ENCODE measurements at places on chromosomes 7 and 10.
A peak's percentile ranks its signal among the peaks of the same experiment; 100 is the strongest.

- DNase-seq = no peak
These were observed 119.9 kb downstream of the WDR37 start for GRCh38 chr10:1175956-1176565.

- no peak for DNase-seq
These were observed 33.1 kb downstream of the VPS50 start for GRCh38 chr7:93265220-93265619.

GRCh38 chr10:14952851-14953423 is 959 bp downstream of the DCLRE1C start:
- DNase-seq = no peak

- no peak for DNase-seq
These were observed 56.4 kb downstream of the VIPR2 start for GRCh38 chr7:159088016-159088865.

DNA sequence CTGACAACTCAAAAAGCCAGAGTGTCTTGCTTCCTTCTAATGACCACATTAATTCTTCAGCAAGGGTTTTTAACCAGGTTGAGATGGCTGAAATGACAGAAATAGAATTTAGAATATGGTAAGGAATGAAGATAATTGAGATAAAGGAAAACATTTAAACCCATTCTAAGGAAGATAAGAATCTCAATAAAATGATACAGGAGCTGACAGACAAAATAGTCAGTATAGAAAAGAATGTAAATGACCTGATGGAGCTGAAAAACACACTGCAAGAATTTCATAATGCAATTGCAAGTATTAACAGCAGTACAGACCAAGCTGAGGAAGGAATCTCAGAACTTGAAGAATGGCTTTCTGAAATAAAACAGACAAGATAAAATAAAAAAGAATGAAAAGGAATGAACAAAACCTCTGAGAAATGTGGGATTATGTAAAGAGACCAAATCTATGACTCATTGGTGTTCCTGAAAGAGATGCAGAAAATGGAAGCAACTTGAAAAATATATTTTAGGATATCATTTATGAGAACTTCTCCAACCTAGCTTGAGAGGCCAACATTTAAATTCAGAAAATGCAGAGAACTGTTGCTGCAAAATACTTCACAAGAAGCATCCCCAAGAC is 87.1 kb downstream of the SAMD9 start:
- DNase-seq = no peak

DNA sequence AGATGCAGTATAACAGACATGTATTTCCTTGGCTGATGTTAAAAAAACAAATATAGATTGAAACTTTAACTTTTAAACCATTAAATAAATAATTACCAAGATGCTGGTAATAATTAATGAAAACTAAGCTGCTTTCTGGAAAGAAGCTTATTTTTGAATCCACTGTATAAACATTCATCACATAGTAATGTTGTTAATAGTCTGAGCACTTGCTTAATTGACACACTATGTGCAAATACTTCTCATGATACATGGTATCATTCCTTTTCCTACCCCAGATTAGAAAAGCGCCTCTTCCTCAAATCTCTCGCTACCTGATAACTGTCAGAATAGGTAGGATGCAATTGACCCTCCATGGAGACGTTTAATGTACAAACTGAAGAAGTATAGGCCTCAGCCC is 15.0 kb upstream of the COL28A1 start:
- no peak for DNase-seq

DNA sequence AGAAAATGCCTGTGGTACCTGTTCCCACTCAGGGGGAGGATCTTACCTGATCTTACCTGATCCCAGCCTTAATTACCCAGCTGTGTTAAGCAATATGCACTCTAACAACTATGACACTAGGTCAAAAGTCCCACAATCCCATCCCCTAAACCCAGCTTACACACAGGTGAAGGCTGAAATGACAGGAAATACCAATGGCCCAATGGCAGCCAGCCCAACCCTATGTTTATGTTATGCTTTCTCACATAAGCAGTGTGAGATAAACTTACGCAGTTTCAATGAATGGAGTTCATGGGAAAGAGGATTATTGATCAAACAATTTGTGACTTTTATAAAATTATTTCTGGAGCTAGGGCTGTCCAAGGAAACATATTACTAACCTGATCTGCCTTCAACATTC is 91.9 kb downstream of the GPAM start:
- no peak for DNase-seq

DNA sequence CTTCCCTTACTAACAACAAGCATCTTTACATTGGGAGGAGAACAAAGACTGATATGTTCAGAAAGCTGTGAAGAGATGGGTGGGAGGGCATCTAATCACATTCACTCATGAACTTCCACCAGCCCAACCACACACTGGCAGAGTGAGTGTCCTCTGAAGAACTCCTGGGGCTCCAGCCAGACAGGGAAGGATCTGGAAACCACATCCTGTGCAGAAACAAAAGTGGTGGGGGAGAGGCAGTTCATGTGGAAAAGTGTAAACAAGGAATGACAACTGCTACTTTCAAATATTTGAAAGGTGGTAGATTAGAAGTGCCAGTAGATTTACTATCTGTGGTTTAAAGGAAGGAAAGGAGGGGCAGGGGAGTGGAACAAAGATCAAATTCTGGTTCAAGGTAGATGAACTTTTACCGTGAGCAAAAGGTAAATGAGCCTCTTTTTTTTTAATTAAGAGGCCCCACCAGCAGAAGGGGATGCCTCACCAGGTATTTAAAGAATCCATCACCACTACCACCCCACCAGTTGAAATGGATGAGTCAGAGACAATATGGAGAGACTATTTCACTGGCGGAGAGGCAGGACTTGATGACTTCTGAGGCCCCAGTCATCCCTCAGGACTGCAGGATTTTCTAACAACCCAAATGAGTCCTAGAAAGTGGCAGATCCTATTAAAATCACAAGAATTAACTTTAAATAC is 34.5 kb downstream of the GOT1 start:
- DNase-seq = no peak

GRCh38 chr7:151725844-151726651 is 150.9 kb downstream of the PRKAG2 start:
- no peak for DNase-seq

DNA sequence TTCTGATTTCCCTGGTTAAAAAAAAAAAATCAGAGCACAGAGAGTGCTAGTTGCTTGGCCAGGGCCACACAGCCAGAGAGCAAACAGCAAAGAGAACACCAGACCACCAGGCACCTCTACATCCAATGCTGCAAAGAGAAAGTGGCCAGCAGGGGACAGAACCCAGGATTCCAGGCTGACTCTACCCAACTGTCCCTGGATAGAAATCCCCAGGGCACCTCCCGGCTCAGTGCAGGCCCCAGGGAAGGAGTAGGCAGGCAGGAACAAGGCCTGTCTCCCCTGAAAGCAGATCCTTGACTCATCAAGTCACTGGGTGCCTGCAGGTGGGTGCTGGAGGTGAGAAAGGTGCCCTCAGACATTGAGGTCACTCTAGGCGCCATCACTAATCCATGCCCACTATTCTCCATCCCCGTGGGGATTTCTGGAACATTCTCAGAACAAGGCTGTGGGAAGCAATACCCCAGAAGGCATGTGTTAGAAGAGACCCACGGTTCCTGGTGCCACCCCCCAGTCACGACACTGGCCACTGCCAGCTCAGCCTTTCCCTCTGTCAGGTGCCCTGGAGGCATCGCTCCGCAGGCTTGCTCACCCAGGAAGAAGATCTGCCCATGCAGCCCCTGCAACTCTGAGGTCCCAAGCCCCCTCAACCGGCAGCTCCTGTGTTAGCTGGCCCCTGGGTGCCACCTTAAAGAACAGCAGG is 154.8 kb downstream of the GRID1 start:
- DNase-seq = no peak

DNA sequence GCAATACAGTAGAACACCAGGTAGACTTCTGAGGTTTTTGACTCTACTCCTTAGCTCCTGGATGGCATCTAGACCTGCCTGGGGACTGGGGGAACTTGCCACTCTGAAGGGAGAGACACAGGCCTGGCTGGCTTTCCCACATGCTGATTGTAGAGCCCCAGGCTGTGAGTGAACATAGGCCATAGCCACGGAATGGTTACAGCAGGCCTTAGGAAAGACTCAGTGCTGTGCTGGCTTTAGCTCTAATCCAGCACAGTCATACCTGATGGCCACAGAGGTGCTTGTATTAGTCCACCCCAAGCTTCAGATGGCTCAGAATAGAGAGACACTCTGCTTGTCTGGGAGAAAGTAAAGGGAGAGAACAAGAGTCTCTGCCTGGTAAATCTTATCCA is 35.0 kb upstream of the ARHGAP12 start:
- no peak for DNase-seq

DNA sequence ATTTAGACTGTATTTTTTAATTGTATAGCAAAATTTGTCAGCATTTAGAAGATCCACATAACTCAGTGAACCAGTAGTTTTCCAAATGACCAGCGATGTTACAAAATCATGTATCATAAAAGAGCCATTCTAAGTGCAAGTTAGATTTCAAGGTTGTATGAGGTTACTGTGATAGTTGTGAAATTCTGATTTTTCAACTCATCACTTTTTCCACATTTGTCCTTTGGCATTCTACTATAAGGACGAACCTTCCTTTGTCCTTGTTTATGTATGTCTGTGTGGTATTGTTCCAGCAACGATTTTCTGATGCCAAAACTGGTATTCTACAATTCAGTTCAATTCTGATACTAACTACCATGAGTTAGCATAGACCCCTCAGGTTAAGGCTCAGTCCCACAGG is 64.2 kb downstream of the TAX1BP1 start:
- DNase-seq = no peak

DNA sequence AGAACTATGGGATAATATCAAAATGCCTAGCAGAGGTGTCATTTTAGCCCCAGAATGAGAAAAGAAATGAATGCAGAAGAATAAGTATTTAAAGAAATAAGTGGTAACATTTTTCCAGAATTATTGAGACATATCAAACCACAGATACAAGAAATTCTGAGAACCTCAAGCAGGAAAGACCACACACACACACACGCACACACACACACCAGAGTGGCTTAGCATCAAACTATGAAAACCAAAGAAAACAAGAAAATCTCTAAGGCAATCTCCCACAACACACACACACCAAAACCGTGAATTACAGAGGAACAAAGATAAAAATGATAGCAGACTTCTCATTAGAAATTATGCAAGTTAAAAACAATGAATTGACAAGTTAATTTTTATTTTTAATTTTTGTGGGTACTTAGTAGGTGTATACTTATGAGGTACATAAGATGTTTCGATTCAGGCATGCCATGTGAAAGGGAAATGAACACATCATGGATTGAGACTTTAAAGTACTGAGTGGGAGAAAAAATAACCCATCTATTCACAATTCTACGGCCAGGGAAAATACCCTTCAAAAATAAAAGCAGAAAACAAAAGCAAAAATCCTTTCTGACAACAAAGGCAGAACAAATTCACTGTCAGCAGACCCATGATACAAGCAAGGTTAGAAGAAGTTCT is 14.6 kb downstream of the PPIF start:
- no peak for DNase-seq

GRCh38 chr7:16063716-16064675 is 357.3 kb downstream of the CRPPA start:
- peak; percentile 68 for DNase-seq

DNA sequence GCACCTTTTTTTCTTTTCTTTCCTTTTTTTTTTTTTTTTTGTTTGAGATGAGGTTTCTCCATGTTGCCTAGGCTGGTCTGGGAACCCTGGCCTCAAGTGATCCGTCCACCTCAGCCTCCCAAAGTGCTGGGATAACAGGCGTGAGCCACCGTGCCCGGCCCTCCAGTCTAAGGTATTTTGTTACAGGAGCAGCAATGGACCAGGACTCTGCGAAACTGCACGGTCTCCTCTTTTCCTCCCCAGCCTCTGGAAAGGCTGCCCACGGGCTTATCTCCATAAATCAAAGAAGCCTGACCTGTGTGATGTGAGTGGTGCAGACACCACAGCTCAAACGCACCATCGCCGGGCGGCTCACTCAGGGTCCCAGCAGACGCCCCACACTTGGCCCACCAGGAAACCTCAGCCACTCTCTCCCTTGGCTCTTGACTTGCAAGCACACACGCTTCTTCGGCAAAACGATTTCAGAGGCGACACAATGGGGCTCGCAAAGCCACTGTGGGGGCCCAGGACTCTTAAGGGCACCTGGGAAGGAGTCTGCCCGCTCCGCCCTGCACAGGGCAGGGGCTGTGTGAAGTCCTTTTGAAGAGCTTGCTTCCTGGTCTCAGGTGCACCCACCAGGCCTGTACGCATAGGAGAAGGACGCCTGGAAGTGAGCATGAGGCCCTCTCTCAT is 20.6 kb downstream of the WDR86 start:
- DNase-seq = no peak

DNA sequence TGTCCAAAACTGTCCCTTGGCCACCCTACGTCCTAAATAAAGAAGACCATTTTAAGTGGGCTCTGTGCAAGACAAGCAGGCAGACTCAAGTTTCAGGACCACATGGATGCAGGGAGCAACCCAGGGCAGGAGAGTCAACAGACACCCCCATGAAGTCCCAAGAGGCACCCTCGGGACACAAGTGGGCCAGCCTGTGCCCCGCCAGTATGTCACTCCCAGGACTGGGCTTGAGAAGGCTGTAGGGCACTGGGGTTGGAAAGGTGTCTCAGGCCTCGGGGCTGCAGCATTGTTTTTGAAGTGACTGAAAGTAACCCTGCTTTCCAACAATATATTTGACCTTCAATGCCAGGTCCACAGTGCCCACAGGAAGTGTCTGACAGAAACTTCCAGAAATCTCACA is 157.4 kb downstream of the TNS3 start:
- no peak for DNase-seq

GRCh38 chr7:134431815-134432214 is 27.1 kb downstream of the AKR1B1 start:
- no peak for DNase-seq

- no peak for DNase-seq
These were observed 607.6 kb upstream of the DPP6 start for GRCh38 chr7:153444641-153445040.

GRCh38 chr7:94813917-94814316 is 93.5 kb upstream of the PPP1R9A start:
- no peak for DNase-seq

DNA sequence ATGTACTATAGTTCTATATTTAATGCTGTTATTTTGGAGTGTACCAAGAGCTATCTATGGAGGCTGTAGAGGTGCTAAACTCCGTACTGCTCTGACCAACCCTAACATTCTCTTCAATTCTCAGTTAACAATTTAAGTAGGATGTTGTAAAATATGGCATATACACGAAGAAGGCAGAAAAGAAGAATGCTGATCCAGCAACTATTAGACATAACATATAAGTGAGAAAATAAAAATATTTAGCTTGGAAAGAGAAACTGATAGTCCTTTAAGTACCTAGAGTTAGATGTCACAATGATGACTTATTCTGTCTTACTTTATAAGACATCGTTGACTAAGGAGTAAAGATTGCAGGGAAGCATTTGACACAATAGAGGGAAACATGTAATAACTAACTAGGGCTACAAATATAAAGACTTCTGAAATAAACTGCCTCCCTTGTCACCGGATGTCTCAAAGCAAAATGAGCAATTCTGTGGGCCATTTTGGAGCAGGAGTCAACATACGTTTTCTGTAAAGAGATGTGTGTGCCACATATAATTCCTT is 159.5 kb downstream of the CPEB3 start:
- DNase-seq = no peak

DNA sequence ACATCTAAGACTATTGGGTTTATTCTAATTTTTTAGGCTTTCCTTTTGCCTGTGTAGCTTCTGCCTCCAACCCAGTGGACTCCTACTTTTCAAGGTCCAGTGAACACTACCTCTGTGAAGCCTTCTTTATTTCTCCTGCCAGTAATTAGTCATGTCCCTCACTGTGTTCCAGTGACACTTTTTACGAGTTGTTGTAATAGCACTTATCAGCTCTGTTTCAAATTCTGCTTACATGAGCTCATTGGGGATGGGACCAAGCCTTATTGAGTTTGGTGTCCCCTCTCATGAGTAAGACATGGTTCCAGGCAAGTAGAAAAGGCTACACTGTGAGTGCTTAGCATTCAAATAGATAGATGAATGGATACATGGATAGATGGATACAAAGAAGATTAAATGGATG is 184.6 kb downstream of the HIBADH start:
- no peak for DNase-seq

All from right hindlimb (tissue), 1 donor.